Hematopoietic multipotent progenitor cell treated with erythropoietin and hydrocortisone succinate and interleukin-3 and kit ligand, for 4 days (in vitro differentiated cells): ENCODE measurements at places on chromosomes 4 and X.

GRCh38 chrX:3393581-3394111 lies 47.2 kb upstream of the MXRA5 start:
- no peak for DNase-seq

DNA sequence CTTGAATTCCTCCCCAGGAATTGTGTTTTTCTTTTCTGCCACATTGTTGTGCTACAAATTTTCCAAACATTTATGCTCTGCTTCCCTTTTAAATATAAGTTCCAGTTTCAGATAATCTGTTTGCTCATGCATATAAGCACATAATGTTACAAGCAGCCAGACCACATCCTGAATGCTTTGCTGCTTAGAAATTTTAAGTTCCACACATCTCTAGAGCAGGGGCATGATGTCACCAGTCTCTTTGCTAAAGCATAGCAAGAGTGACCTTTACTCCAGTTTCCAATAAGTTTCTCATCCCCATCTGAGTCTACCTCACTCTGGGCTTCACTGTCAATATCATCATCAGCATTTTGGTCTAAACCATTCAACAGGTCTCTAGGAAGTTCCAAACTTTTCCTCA lies 932.5 kb downstream of the SH3BGRL start:
- no peak for DNase-seq

GRCh38 chrX:82087699-82088098 lies 885.8 kb downstream of the SH3BGRL start:
- no peak for DNase-seq

DNA sequence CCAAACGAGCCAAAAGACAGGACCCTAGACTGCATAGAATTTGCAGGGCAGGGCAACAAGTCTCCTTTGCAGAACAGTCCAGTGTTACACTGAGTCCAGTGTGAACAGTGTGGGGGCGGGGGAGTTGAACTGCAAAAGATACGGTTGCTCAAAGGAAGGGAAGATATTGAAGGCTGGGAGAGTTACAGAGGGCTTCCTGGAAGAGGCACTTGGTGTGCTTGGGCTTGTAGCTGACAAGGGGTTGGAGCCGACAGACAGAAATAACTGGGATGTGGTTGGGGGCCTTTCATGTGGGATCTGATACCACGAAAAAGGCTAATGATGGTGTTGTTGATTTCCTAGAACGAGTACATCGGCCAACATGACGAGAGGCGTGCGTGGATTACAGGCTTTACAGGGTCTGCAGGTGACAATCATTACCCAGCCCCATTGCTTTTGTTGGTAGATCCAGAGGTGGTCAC lies 6.1 kb downstream of the XPNPEP2 start:
- no peak for DNase-seq

GRCh38 chr4:47531954-47532321 lies 46.9 kb downstream of the ATP10D start:
- no peak for DNase-seq

DNA sequence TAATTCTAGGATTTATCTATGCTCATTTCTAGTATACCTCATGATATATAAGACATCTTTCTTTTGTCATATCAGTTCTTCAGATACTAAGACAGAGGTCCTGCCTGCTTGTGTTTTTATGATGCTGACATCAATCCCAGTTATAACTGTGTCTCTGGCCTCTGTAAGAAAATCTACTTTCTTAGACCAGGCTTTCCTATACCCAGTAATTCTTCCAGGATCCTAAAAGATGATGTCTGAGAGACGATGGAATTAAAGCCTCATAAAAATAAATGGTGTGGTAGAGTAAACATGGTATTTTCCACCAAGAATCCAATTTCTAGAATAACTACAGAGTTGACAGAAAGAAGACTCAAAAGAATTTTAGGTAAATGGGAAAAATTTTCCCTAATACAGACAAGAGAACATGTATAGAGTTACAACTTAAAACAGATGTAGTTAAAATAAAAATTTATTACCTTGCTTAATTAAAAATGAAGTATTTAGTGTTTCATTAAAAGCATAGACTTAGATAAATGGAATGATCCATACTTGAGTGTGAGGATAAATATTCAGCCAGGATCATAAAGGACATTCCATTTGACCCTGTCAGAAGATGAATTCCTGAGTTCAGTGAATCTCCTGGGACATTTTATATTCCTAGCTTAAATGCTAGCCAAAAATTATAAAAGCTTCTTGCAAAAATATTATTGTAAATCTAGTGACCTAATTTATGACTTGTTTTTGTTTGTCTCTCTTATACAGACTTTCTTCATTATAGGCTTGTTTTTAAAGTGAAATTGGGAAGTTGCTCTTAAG lies 137.4 kb downstream of the PDLIM5 start:
- no peak for DNase-seq

DNA sequence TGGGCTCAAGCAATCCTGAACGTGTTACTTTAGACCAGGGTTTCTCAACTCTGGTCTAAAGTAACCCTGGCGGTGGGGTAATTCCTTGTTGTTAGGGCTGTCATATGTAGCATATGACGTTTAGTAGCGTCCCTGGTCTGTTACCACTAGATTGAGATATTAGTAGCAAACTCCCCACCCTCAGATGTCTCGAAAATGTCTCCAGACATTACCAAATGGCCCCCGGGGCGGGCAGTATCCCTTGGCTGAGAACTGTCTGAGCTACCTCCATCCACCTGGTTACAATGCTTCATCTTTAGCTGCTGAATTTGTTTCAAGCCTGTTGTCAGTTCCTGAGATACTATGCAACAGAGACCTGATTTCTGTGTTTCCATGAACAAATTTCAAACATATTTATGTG lies 56.7 kb downstream of the CLDN34 start:
- no peak for DNase-seq
